ENCODE measurements at places on chromosomes 4 and X.

DNA sequence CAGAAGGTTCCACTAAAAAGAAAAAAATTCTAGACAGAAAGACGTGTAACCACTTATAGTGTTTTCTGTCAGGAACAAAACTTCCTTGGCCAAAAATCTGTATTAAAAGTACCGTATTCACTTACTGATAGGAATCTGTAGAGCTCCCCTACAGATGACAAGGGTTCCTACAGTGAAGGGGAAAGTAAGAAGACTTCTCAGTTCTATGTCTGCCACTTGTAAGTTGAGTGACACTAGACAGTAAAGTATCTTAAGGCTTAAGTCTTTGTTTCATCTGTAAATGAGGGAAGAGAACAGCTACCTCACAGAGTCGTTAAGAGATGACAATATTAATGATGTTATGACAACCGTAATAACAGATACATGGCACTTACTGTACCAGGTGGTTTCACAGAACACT, 3.3 kb downstream of the COQ2 start:
- no peak for DNase-seq

- DNase-seq, result no peak
These were observed 17.5 kb downstream of the STX18 start for GRCh38 chr4:4524364-4524763.

DNA sequence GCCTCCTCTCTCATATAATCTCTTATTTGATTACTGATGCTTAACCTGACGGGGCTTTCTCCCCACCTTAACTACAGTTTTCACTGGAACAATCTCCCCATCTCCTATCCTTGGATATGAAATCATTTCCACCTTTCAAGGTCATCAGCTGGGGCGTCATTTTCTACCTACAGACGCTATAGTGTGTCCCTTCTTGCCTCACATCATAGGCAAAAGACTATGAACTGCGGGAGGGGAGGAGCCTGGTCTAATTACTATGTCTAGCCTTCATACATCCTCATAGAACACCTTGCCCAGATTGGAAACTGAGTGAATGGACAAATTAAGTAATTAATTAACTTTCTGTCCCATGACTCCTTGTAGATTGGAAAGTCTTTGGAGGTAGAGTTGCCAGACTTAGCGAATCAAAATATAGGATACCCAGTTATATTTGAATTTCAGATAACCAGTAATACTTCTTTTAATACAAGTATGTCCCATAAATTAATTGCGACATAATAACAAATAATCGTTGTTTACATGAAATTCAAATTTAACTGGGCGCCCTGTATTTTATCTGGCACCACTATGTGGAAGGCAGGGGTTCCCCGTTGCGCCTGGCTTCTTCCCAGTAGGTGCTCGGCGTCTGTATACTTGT, 752 bp upstream of the ATP6AP2 start:
- DNase-seq, result no peak

GRCh38 chrX:117973110-117973807, 143.4 kb downstream of the KLHL13 start:
- DNase-seq, result no peak

- no peak for DNase-seq
These were observed 183.5 kb upstream of the C1QTNF7 start for GRCh38 chr4:15244354-15244753.

DNA sequence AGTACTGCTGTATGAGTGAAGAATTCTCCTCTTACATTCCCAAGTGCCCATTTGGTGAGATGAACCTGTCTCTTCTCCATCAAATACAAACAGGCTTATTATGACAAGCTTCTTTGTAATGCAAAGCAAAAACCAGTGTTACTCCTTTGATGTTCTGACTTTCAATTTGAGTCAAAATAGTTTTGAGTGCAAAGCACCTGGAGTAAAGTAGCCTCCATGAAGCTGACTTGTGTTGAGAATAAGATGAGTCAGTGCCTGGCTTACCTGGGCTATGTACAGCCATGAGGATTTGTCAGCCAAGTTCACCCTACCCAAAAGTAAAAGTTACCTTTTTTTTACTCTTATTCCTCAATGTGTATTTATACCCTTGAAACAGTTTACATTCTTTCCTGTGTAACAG, 132.5 kb upstream of the FMR1 start:
- no peak for DNase-seq

All from stimulated activated CD8-positive, alpha-beta memory T cell treated with anti-CD3 and anti-CD28 coated beads, Interleukin-4, amount 100 ng/mL, for 1 hour (primary cell).